ENCODE measurements at places on chromosomes 3 and 15.

DNA sequence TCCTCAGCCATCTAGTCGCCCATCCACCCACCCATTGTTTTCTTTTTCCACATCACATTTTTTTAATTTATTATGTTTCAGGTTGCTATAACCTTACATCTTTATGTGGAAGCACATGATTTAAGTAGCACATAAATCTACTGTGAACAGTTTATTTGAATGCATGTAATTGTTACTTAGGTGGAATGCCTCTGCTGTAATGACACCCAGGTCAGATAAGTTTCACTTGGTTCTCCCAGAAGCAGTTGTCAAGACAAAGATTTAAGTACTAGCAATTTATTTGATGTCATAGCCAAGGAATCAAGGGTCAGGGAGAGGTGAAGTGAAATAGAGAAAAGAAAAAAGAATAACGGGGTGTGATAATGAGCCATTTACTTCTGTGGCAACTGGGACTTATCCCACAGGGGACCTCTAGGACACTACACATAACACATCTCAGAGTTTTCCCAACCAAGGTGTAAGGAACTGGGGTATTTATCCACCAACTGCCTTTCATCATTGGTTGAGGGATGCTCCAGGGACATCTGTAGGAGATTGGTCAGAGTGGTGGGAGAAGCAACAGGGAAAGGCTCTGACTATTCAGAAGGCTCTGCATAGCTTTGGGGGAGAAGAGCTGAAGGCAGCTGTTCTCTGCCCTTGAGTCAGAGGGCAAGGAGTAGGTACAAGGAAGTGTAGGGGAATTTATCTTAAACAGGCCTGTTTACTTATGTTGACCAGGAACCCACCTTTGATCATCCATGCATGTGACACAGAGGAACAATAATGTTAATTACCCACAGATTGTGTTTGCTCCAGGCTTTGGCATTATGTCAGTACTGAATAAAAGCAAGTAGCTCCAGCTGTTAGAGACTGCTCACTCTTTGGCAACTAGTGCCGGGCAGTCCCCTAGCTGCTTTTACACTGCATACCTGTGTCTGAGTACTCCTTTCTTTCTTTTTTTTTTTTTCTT lies 94.8 kb downstream of the CD200R1L start:
- DNase-seq: peak; percentile 39

DNA sequence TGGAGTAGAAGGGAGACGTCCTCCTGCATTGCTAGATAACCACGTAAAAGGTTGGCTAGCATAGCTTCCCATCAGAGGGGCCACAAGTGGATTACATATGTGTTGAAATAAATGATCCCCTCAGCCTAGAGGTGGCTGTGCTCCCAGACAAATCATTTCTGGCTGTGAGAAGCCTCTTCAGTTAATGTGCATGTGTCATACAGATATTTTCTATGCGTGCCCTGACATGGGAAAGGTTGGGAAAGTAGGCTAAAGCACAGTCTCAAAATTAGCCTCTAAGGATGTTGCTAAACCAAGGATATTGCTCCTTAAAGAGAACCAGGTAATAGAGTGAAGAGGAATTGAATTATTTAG lies 17.8 kb downstream of the USP3 start:
- DNase-seq: peak; percentile 73

DNA sequence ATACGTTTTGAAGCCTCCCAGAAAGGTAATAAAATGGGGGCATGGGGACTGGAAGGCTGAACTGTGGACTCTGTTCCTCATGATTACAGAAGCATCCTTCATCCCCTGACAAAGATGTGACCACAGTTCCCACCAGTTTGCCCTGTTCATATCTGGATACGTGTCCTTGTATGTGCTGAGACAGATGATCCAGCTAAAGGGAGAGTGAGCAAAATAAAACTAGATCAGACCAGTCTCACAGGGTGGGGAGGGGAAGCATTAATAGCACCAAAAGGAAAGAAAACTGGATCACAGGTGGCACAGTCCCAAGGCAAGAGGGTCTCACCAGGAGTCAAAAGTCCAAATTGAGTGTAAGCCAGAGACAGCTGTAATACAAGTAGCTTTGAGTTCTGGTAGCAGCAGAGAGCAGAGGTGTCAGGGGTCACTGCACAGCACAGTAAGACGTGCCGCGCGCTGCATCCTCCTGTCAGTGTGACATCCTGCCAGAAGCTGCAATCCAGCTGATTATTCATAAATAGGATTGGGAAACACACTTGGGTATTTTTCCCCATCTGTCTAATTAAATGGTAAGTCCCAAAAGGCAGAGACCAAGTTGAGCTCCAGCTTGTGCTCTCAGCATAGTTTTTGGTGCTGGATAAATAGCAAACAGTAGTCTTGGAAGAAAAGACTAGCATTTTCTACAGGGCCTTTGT lies 560.0 kb upstream of the CFAP20DC start:
- DNase-seq: no peak

DNA sequence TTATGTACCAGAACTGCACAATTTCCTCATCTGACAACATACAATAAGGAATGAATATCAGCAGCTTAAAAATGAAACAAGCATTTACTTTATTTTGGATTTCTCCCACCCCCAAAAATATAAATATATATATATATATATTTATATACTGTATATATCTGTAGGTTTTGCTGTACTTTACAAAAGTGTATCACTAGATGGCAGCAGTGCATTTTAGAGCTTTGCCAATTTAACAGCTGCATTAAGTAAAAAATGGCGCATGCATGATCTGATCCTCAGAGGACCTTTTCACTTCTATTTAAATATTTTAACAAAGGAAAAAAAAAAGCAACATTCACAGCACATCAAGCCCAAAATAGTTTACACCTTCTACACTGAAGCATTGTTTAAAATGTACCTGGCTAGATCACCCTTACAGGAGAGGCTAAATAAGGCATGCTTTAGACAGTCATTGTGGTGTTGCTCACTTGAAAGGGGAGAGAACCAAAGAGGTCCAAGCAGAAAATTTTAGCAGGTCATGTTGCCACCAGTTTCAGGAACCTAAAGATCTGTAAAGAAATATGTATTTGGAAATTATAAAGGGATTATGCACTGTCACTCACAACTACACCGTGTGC lies 72.6 kb downstream of the NPTN start:
- peak; percentile 72 for DNase-seq

- no peak for DNase-seq
Observed at GRCh38 chr3:115169808-115170207, 22.7 kb upstream of the ZBTB20 start.

- no peak for DNase-seq
Observed at GRCh38 chr15:92117261-92117731, 263.8 kb downstream of the SLCO3A1 start.

- no peak for DNase-seq
Observed at GRCh38 chr3:128473180-128473519, 6.5 kb upstream of the DNAJB8 start.

DNA sequence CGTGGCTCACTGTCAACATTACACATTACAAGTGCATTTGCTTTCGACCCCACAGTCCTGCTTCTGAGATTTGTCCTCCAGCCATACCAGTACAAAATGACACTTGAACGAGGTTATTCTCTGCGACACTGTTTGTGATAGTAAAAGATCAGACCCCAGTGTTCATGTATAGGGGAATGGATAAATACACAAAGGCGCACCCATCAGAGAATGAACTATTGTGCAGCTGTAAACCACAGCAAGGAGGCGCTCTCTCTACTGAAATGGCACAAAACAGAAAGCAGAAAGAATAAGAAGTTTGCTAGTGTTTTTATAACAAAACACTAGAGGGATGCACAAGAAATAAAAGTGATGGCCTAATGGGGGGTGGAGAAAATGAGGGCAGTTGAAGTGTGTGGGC lies 4.9 kb upstream of the CHSY1 start:
- DNase-seq: no peak

- DNase-seq: peak; percentile 27
Observed at GRCh38 chr3:195302431-195302830, 31.5 kb upstream of the XXYLT1 start.

GRCh38 chr15:96177279-96177678 lies 153.2 kb upstream of the NR2F2 start:
- no peak for DNase-seq

DNA sequence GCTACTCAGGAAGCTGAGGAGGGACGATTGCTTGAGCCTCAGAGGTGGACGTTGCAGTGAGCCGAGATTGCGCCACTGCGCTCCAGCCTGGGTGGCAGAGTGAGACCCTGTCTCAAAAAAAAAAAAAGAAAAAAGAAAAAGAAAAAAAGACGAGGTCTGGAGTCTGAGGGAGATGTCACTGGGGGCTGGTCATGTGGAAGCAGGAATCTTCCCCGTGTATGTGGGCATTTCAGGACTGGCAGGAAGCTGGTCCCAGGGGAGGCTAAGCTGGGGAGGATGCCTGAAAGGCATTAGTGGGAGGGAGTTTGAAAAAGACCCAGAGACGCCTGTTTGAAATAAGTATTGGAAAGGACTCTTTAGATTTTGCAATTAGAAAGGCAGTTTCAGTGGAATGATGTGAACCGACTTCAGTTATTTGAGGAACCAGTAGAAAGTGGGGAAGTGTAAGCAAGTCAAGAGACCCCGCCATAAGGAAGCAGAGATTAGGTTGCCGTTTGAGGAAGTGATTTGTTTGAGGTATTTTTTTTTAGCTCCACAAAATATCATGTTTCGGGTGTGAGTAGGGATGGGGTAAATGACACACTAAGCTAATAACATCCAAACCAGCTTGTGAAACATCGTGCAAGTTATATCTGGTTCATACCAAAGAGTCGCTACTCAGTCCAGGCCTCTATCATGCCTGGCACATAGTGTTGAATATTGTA lies 55.5 kb downstream of the ST6GAL1 start:
- no peak for DNase-seq

DNA sequence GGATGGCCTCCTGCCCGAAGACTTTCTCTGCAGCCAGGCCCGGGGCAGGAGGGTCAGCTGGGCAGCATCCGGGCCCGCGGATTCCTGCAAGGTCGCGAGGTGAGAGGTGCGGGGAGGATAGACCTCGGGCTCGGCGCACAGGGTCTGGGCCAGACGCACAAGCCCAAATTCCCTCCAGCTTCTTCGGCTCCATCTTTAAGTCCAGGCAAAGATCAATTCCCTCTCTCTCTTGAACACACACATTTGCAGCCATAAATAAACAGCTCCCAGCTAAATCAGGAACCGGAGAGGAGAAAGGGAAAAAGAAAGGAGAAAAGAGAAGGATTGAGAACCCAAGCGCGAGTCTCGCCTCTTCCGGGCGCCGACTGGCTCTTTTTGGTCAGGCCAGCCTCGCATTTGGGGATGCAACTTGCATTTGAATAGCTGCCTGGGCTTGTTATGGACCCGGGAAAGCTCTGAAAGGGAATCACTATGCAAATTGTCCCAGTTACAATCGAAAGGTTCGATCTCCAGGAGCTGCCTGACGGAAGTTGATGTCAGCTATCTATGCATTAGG lies 14.5 kb upstream of the ONECUT1 start:
- no peak for DNase-seq

DNA sequence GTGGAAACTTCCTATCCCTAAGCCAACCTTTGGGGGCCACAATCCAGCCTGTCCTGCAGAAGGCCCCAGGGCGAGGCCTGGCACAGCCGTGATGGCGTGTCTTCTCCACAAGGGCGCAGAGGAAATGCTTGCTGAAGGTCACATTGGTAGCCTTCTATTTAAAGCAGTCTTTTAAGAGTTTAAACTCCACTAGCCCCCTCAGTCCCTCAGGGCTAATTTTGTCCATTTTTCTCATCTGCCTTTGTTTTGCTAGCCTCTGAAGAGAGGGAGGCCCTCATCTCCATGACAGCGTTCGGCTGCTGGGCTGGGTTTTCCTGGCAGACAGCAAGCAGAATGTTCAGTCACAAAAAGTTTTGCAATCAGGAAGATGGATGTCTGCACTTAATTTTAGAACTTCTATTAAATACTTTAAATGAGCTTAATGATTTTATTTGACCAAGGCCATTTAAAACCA lies 40.8 kb downstream of the RARB start:
- DNase-seq: peak; percentile 73

- peak; percentile 71 for DNase-seq
Observed at GRCh38 chr15:64046421-64047153, at the start of gene DAPK2. Gene DAPK2 (minus strand): TSS chr15:64046485. CDS start chr15:64040261, 6,224 bp downstream.

DNA sequence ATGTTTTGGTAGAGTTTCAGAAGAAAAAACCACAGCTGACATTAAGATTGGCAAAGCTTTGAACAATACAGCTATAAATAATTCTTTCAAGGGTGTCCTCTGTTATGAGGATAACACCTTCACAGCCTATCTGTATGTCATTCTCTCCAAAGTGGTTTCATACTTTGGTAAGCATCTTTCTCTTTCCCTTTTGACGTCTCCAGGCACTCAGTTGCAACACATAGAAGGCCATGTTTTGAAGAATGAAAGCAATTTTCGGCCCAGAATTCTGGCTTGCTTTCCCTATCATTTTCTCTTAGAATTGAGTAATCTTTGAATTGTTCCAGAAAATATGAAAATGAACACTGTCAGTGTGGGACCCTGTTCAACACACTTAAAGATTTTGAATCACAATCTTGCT lies 200.0 kb upstream of the CBLB start:
- DNase-seq: no peak

GRCh38 chr15:40329804-40330203 lies 6.3 kb downstream of the INAFM2 start:
- DNase-seq: no peak

DNA sequence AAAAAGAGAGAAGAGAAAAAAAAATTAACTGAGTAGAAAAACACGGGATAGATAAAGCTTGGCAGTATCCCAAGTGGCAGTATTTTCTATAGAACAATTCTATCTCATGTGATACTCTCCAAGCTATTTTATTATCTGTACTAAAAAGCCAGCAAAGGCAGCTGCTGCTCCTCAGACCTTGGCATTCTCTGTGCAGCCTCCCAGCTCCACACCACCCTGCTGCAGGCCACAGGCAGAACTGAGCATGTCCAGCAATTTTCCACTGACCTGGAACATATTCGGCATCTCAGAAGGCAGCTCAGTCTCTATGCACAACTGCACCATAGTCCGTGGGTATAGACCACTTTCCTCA lies 1161.4 kb downstream of the IGSF11 start:
- DNase-seq: no peak

- DNase-seq: no peak
Observed at GRCh38 chr15:90191344-90191687, 9.8 kb upstream of the SEMA4B start.

GRCh38 chr3:137343283-137343682 lies 385.5 kb downstream of the IL20RB start:
- no peak for DNase-seq
